NCI-H774 (cell line): ENCODE measurements at places on chromosomes 4 and X.

DNA sequence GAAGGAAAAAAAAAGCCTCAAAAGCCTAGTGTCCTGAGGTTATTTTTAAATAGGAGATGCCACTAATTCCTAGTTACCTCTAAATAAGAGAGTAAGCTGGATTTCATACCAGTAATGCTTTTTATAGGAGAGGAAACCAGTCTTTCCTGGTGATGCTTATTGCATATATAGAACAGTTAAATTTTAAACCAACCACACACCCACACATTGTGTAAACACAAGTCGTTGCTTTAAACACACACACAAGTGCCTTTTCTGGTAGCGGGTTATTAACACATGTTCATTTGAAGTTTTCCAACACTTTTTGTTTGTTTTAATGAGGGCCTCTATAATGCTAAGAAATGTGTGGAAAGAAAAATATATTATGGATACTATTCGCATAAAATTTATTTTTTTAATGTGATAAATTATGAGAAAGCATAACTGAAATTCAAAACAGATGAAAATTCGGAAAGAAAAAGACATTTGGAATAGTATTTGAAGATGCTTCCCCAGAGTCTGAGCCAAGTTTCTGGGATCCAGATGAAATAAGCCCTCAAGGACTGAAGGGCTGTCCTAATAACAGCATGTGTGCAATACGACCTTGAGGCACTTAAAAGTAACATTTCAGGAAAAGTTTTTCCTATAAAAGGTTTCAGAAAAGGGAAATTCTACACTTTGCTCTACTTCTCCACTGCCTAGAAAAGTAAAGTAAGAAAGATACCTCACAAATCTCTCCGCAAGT is 2.0 kb downstream of the ANTXR2 start:
- DNase-seq, result no peak

GRCh38 chr4:2663275-2663674 is 92.9 kb downstream of the TNIP2 start:
- no peak for DNase-seq

GRCh38 chr4:72063726-72064125 is 31.9 kb downstream of the NPFFR2 start:
- DNase-seq, result no peak

DNA sequence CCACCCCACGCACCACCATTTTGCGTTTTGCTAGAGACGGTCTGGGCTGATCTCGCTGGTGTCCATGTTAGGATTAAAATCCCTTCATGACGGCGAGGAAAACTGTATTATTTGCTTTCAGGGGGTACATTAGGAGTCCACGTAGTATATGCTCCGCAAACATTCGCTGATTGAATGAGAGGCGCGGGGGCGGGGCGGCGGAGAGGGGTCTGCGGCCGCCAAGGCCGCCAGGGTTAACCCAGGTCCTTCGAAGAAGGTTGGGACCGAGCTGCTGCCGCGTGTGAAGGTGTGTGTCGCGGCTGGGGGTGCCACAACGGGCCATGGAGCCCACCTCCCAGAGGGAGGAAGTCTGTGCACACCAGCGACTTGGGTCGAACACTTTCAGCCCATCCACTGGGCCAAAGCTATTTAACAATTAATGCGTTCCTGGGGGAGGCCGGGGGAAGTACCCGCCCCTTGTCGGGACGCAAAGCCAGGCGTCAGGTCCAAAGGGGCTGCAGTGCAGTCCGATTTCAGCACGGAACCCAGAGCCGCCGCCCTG is 6.4 kb upstream of the PITX2 start:
- no peak for DNase-seq

GRCh38 chrX:99705701-99706100 is 704.4 kb downstream of the PCDH19 start:
- no peak for DNase-seq

DNA sequence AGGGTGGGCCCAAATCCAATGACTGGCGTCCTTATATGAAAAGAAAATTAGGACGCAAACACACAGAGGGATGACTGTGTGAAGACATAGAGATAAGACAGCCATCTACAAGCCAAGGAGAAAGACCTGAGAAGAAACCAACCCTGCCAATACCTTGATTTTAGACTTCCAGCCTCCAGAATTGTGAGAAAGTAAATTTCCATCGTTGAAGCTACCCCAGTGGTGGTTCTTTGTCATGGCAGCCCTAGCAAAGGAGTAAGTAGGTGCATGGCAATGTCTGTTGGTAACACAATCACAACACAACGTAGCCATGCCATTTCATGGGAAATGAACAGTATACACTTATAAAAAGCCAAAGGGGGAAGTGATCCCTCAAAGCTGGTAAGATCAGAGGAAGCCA is 25.3 kb downstream of the SMIM20 start:
- no peak for DNase-seq

GRCh38 chr4:127686658-127687057 is 43.5 kb upstream of the SLC25A31 start:
- no peak for DNase-seq

DNA sequence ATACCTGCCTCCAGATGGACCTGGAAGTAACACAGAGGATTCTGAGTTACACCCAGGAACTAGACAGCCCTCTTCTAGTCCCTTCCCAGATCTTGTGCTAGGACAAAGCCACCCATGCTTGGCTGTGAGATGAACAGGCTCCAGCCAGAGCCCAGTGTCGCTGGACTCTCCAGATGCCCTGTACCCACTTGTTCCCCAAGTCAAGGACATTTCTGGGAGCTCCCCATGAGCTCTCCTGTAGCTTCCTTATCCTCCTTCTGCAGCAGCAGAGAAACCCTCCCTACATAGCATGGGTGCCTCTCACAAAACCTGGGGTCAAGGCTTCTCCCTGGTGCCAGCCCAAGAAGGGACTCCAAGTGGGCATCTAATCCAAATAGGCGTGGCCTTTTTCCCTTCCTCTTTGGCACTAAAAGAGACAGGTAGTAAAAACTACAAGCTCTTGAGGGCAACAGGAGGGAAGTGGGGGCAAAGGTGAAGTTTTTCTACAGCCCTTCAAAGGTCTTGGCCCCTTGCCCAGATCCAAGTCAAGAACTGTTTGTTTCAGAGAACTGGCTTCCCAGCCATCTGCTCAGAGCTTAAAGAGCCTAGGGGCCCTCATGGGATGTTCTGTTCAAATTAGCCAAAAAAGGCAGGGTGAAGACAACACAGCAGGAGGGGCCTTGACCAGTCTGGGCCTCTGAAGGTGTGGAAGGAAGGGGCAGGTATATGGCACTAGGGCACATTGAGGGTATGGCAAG is 8.5 kb upstream of the ERCC6L start:
- DNase-seq, result no peak

DNA sequence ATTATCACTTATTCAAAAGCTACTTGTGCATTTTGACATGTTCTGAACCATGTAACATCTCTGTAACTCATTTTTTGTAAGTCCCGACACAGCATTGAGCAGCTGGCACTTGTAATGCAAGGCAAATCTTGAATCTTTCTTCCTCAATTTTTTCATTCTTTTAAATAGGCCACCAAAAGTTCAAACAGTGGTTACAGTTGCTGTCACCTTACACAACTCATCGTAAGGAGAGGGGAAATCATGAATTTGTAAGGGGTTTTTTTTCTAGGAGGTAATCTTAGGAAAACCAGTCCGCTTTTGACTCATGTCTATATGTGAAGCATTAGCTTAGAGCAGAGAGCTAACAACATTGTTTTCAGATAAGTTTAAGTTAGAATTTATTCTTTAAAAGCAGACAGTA is 124.5 kb downstream of the PDLIM5 start:
- DNase-seq, result no peak

DNA sequence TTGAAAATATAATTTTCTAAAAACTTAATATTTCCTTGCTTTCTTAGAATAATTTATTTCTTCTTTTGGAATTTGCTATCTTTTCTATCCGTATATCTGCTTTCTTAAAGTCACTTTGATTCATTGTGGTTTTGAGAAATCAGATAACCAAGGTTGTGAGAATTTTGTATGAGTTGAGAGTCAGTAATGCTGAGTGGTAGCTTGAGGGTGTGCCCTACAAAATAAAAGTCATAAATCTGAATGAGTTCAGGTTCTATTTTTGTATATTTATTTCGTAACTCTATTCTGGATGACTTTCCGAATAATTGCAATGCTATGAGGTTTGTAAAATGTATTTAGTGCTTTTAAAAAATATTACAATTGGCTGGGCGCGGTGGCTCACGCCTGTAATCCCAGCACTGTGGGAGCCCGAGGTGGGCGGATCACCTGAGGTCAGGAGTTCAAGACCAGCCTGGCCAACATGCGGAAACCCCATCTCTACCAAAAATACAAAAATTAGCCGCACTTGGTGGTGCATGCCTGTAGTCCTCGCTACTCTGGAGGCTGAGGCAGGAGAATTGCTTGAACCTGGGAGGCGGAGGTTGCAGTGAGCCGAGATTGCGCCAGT is 8.9 kb downstream of the COPS4 start:
- no peak for DNase-seq

GRCh38 chr4:79107014-79107413 is 167.8 kb upstream of the PAQR3 start:
- no peak for DNase-seq

DNA sequence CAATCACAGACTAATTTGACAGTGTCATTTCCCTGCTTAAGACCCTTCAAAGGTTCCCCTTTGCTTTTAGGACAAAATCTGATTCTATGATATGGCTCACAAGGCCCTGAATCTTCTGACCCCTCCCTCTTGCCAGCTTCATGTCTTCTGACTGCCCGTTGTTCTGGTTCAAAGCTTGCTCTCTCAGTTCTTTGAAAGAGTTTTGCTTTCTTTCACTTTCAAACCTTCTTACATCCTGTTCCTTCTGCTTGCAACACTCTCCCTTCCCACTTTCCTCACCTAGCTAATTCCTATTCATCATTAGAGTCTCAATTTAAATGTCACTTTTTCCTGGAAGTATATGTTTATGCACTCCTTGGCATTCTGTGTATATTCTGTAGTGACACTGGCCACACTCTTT is 299.2 kb downstream of the IDS start:
- DNase-seq, result no peak

DNA sequence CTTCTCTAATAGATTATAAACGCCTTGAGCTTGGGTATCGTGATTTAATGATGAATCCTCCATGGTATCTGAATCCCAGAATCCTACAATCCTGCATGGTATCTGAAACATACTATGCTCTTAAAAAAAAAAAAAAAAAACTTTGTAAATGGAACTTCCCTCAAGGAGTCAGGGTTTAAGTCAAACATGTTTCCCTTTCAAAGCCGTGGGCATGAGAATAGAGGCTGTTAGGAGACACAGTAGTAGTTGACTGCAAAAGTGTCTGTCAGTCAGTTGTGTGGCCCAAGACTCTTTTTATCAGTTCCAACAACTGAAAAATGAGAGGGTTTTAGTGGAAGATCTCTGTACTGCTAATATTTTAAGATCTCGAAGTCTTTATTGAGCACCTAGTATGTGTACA is 2.4 kb upstream of the HS3ST1 start:
- no peak for DNase-seq

DNA sequence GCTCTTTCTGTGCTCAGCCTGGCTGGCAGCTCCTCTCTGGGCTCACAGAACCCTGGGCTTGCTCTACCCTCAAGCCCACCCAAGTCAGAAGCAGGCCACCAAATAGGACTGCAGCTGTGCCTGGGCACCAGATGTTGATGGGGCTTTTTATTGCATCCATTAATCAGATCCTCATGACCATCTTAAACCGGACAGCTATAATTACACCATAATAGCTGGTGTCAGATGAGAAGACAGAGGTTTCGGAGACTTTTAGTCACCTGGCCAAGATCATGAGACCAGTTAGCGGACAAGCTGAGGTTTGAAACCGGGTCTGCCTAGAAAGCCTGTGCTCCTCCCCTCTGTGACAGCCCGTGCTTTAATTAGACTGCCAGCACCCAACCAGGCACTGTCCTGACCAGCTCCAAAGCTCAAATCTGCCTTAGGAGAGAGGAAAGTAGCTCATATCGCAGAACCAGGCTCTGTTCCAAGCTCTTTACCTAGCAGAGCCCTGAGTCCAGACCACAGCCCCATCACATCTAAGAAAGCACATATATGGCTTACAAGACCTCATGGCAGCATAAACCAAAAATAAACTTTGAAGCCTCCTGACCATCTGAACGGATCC is 88.9 kb downstream of the JAKMIP1 start:
- DNase-seq, result no peak

- DNase-seq, result no peak
Measured at GRCh38 chr4:72205298-72205697, 173.5 kb downstream of the NPFFR2 start.
